ENCODE measurements at places on chromosomes 7 and 10. TPM values are rescaled to one million over a fixed set of nuclear protein-coding genes. Genes with fewer than 3 reads are reported as not detected.

The MDFIC gene
- 30.8 TPM for total RNA-seq

The CTAGE15 gene
- not detected for total RNA-seq

GRCh38 chr7:71264005-71264404, 132.1 kb downstream of the GALNT17 start:
- DNase-seq = no peak

DNA sequence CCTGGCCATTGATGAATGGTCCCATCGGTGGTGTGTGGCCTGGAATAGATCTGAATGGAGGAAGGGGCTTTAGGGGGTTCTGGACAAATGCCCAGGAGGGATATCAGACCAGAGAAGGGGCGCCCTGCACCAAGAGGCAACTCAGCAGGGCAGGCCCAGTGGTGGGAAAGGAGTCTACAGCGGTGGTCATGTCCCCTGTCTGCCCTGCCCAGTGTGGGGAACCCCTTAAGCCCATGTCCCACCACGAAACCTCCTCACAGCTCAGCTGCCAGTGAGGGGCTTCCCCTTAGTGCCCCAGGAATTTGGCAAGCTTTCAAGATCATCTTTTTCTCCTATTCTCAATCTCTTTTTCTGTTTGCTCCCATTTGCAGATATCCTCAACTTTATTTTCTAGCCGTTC, 14.1 kb upstream of the CCSER2 start:
- no peak for DNase-seq

- DNase-seq = peak; percentile 72
Measured at GRCh38 chr7:5997210-5997808, 11.5 kb downstream of the PMS2 start.

DNA sequence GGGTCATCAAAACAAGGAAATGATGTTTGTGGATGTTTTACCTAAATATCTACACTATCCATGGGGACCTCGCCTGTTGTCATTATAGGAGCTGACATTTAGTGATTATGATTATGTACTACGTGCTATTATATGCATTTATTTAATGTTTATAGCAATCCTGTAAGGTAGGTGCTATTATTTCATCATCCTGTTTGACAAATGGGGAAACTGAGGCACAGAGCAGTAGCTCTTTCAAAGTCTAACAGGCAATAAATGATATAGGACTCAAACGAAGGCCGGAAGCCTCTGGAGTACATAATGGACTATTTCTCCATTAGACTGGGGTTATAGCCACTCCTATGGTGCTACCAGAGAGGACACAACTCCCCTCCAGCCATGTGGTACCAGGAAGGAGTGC, 60.6 kb upstream of the KDM7A start:
- no peak for DNase-seq

The GGCT gene
- 98.3 TPM for total RNA-seq

- no peak for DNase-seq
Measured at GRCh38 chr10:123039632-123039930, 30.8 kb downstream of the ACADSB start.

The DKK1 gene
- 7.3 TPM for total RNA-seq

The SLC29A4 gene
- 1.4 TPM for total RNA-seq

DNA sequence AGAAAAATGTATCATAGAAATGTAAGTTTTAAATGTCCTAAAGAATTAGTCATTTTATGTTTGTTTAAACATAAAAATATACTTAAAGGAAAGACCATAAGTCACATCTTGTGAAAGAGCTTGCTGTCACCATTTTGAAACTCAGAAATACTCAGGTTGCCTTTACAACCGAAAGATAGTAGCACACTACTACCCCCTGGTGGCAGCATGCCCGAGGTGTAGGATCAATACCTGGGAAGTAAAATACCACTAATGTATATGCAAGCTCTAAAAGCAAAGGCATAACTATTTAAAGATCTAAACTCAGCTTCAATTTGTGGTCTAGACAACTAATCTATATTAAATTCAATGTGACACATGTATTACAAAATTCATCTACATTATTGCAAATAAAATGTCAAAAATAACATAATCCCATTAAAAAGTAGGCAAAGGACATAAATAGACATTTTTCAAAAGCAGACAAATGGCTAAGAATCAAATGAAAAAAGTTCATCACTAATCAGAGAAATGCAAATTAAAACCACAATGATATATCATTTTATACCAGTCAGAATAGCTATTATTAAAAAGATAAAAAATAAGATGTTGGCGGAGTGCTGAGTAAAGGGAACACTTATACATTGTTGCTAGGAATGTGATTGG, 47.7 kb upstream of the FGL2 start:
- peak; percentile 68 for DNase-seq

The FRMD4A gene
- total RNA-seq = 51.1 TPM

DNA sequence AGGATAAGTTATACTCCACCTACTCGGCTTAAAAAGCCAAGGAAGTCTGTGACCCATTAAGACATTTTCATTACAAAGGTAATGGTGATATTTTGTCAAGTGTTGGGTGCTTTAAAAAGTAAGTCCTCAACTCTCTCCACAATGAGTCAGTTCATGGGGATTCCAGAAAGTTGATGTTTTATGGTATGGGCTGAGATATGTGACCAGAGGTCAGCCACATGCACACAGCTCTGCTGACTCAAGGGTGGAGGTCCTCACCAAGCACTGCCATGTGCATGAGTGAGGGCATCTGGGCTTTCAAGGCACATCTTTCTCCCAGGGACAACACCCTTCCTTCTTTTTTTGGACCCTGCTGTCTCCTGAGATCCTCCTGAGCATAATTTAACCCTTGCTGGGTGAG, 292.9 kb downstream of the PTEN start:
- peak; percentile 86 for DNase-seq

The COBL gene
- total RNA-seq = not detected

DNA sequence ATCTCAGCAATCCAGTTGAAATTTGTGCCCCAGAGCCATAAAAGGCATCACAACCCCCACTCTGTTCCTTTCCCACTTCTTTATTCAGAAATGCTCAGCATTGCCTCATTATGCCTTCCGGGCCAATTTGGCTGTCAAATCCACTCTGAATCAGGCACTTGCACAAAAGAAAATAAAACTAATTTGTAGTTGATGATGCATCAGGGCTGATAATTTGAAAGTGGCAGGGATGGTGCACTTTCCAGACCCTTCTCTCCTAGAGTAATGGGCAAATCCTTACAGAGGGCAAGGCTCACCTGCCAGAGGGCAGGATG, 147.9 kb upstream of the PDE1C start:
- peak; percentile 16 for DNase-seq

GRCh38 chr7:126718419-126718818, 534.3 kb downstream of the GRM8 start:
- DNase-seq = no peak

DNA sequence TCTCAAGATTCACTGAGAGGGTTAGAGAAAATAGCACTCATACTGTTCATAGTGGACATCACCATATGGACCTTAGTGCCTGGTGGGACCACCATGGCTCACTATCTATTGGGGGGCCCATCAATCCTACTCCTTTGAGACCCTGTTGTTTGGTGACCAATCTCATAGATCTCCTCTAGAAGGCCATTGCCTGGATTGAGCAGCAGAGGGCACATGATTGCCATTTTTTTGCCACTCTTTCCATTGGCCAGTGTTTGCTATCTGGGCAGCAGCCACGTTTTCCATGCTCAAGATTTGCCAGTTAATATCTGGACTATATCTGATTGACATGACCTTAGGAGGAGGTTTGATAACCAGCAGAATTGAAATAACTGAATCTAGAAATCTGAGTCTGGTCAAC, 244.5 kb downstream of the ITGB1 start:
- DNase-seq = peak; percentile 27

- DNase-seq = no peak
Measured at GRCh38 chr7:108077709-108078108, 52.5 kb downstream of the LAMB4 start.

GRCh38 chr10:102775935-102776669, 32.4 kb downstream of the WBP1L start:
- DNase-seq = peak; percentile 74

DNA sequence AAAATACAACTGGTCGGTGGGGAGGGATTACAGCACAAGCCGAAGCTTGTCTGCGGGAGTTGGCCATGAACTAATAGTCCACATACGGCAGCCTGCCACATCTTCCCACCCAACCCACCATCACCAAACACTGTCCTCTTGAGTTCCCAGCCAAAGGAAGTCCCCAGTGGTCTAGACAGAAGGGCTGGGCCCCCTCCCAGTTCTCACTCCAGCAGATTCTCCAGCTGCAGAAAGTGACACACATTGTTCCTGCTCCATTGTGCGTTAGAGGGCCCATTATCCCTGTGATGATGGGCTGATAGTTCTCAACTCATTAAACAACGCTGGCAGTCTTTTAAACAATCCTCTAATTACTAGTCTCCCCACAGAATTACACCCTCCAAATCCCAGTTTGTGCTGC, 148.0 kb downstream of the FGFR2 start:
- DNase-seq = no peak

The PAPOLB gene
- not detected for total RNA-seq

The TRIM50 gene
- not detected for total RNA-seq

The DGKI gene
- 4.0 TPM for total RNA-seq

DNA sequence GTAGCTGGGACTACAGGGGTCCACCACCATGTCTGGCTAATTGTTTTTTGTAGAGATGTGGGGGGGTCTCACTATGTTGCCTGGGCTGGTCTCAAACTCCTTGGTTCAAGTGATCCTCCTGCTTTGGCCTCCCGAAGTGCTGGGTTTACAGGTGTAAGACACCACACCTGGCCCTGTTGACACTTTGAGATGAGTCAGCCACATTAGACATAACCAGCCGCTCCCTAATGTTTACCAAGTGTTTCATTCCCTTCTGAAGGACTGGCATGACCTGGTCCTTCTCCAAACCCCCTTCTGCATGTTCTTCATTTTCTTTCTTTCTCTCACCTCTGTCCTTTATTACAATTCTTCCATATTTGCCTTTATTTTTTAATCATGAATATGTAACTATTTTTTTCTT, 67.8 kb downstream of the TAF3 start:
- no peak for DNase-seq

GRCh38 chr7:42858570-42858969, 53.3 kb downstream of the C7orf25 start:
- peak; percentile 54 for DNase-seq

GRCh38 chr10:22597138-22597537, 117.2 kb downstream of the PIP4K2A start:
- DNase-seq = peak; percentile 64

The ANXA8 gene
- total RNA-seq = 0.29 TPM

GRCh38 chr10:63765126-63765525, 243.9 kb downstream of the REEP3 start:
- DNase-seq = peak; percentile 42

DNA sequence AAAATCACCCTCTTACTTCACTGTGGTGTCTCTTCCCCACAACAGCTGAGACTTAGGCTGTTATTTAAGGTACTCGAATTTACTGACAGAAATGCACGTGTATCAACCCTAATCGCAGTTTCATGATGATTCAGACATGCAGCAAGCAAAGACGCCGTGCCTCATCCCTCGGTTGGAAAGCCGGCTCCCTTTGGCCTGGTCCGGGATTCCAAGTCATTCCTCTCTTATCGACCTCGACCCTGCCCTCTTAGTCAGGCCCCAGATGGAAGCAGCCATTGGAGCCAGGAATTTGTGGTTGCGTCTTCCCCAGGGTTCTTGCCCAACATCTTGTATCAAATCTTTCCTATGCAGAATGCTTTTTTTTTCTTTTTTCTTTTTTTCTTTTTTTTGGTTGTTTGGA, 229.5 kb downstream of the GATA3 start:
- peak; percentile 94 for DNase-seq

DNA sequence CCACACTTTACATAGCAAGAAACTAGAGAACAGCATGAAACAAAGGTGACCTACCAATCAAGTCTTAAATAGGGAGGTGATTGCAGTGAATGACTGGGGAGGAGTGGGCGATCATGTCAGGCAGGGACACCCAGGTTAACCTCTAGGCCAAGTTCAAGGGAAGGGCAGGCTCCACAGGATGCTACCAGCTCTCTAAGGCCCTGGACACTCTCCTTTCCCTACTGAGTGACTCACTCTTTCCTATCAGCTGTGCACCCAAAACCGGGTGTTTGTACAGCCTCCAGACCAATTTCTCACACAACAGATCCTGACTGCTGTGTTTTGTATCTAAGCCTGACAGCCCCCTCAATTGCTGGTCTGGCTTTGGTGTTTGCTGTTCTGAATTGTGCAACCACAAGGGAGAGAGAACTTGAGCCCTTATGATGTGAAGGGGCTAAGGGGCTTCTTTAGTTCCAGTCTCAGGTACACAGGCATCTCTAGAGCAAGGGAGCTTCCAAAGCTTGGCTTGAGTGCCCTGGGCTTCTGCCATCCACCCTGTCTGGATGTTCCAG, 107.8 kb downstream of the TBXAS1 start:
- DNase-seq = peak; percentile 58

The TSPAN14 gene
- total RNA-seq = 56.4 TPM

DNA sequence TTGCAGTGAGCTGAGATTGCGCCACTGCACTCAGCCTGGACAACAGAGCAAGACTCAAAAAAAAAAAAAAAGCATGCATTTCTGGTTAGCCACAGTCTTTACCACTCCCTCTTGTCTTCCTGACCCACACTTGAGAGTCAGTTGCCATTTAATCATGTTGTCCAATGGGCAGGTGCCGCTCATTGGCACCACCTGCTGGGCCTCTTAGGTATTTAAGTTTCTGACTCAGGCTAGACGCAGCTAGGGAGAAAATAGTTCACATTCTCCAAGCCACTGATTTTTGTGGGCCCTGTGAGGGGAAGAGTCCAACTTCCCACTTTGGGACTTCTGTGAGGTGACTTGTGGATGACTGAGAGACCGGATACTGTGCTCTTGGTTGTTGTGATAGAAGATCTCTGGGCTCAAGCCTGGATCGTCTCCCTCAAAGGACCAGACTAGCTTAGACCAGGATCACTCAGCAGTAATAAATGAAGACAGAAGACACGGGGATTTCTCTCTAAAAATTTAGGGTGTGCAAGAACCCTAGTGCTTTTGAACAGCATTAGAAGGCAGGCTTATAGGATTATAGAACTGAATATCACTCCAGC, 26.8 kb upstream of the SORCS3 start:
- DNase-seq = peak; percentile 35

- no peak for DNase-seq
Measured at GRCh38 chr7:379456-380138, 89.6 kb downstream of the FOXL3 start.

The CCDC126 gene
- total RNA-seq = 14.4 TPM

The TMEM26 gene
- total RNA-seq = 1.2 TPM

DNA sequence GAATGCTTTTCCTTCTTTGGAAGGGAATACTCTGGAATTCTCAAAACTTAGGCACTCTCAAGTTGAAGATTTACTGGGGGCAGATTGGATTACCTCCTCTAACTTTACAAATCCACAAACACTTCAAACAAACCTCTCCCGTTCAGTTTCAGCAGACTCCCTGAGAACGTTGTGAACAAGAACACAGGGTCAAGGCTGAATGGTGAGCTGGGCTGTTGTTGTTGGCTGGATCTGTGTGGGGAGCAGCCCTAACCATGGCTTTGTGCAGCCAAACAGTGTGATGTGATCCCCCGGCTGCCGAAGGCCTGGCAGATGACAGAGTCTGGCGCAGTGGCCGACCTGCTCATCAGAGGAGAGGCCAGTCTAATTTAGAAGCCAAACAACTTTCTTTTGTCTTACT, 93.1 kb downstream of the BMPER start:
- DNase-seq = no peak

- DNase-seq = no peak
Measured at GRCh38 chr10:97069026-97069425, 116.7 kb downstream of the SLIT1 start.

The NPFFR1 gene
- total RNA-seq = not detected

The OGDH gene
- 43.0 TPM for total RNA-seq

The PDZD7 gene
- total RNA-seq = 2.0 TPM

The CALHM3 gene
- 6.8 TPM for total RNA-seq

The DNAJC1 gene
- 30.5 TPM for total RNA-seq

- DNase-seq = no peak
Measured at GRCh38 chr10:132891368-132891767, 51.0 kb downstream of the CFAP46 start.

- no peak for DNase-seq
Measured at GRCh38 chr7:1525409-1525808, 5.1 kb upstream of the MAFK start.
